Activated naive CD8-positive, alpha-beta T cell treated with anti-CD3 and anti-CD28 coated beads, Interleukin-2, amount 10 ng/mL, durations not matched to agents 7 days and 5 days (primary cell): ENCODE measurements at places on chromosomes 7 and 10. TPM values are rescaled to one million over a fixed set of nuclear protein-coding genes. Genes with fewer than 3 reads are reported as not detected.

DNA sequence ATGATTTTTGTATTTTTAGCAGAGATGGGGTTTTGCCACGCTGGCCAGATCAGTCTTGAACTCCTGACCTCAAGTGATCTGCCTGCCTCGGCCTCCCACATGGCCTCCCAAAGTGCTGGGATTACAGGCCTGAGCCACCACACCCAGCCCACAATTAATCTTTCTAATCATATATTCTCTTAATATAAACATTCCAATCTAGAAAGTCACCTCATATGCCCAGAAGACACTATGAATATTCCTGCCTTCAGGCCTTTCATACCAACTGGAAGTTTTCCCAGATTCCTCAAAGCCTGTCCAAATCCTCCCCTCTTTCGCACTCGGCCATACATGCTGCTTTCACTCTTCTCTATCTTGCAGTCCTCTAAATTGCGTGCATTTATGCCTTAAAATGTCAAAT is 32.6 kb downstream of the PDZD8 start:
- no peak for DNase-seq

Gene RHOBTB1
- not detected for total RNA-seq

Gene INA
- not detected for total RNA-seq

DNA sequence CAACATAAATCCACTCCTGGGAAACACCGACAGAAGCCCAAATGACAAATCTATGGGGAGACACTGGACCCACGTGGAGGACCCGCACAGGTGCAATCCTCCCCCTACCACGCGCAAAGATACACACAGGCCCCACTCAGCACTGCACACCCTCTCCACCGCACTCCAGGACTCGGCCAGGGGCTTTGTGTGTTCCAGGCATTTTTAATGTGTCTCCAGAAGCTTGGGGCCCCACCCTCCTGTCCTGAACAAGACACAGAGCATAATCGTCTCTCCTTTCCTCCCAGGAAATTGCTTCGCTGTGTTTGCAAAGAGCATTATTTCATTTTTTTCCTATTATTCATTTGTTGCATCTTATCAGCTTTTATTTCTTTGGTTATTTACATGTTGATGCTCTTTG is 82.8 kb downstream of the GLI3 start:
- DNase-seq = no peak

DNA sequence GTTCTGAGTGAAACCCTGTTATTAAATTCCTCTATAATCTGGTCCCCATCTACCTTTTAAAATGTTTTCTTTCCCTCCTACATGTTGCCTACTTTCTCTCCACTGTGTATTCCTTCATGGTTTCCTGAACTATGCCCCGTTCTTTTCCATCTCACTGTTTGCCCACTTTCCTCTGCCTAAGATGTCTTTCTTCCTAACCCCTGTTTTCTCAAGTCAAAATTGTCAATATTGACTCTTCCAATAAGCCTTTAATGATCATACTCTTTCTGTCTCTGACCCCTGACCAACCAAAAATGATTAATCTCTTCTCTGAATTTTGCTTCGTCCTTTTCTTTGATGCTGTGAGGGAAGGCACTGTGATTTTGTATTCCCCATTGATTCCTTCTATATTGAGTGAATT is 30.6 kb upstream of the OIT3 start:
- no peak for DNase-seq

Gene SDK1
- 0.20 TPM for total RNA-seq

Gene EMX2
- total RNA-seq = not detected

- no peak for DNase-seq
Measured at GRCh38 chr10:1950803-1951495, 213.6 kb upstream of the ADARB2 start.

DNA sequence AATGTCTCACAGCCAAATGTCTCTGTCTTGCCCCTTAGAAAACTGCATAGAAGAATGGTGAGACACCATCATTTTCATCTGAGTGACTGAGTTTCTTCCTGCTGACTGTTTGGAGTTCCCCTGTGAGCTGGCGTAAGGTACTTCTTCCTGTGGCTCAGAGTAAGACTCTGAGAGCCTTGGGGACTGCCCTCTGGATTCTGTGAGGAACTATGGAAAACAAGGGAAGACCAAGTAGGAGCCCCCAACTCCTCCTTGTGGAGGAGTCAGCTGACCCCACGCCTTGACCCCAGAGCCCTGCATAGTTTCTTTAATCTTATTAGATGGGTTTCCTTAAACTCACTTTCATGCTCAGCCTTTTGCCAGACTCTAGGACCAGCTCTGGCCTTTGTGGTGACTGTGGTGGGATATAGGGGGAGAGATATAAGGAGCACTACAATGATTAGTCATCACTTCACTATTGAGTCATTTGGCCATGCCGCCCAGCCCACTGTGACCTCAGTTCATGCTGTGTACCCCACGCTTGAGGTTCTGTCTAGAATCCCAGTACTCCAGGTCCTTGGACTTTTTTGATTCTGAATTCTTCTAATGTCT is 51.8 kb upstream of the FAM133B start:
- DNase-seq = peak; percentile 51

Gene C10orf105
- 0.30 TPM for total RNA-seq

Gene MAT1A
- not detected for total RNA-seq

Gene MCM10
- total RNA-seq = 40.2 TPM

DNA sequence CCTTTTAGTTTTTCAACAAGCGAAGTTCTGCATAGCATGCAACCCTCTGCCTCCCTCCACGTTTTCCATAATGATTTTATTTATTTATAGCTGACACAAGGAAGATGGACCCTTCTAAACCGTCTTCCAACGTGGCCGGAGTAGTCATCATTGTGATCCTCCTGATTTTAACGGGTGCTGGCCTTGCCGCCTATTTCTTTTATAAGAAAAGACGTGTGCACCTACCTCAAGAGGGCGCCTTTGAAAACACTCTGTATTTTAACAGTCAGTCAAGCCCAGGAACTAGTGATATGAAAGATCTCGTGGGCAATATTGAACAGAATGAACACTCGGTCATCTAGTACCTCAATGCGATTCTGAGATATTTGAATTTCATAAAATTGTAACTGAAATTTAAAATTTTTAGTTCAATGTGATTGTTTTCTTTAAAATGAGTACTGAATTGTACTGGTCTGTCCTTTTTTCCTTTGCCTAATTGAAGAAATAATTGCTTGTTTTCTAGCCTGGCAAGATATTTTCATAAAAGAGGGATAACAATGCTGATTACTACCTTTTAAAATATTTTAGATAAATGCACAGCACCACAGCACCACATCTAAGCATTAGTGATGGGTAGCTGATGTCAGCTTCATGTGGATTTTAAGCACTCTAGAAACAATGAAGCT is 41.5 kb upstream of the SLC39A12 start:
- no peak for DNase-seq

DNA sequence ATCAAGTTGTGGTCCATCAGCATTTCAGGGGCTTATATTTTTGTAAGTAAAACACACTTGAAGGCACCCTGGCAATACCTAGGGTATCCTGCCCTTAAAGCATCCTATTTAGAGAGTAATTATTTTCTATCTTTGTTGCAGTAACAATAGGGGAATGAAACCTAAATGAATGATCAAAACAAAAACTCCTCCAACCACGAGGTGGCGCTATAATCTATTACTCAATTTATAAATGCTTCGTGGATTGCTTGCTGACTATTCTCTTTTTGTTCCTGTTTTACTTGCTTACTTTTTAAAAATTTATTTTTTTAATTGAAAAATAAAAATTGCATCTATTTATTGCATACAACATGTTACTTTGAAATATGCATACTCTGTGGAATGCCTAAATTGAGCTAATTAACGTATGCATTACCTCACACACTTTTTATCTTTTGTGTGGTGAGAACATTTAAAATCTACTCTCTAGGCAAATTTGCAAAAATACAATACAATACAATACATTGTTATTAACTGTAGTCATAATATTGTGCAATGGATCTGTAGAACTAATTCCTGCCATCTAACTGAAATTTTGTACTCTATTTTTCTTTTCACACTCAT is 147.7 kb upstream of the BMPER start:
- DNase-seq = no peak

GRCh38 chr10:54120806-54121205 is 680.2 kb downstream of the PCDH15 start:
- no peak for DNase-seq

Gene SPOCK2
- 370 TPM for total RNA-seq

DNA sequence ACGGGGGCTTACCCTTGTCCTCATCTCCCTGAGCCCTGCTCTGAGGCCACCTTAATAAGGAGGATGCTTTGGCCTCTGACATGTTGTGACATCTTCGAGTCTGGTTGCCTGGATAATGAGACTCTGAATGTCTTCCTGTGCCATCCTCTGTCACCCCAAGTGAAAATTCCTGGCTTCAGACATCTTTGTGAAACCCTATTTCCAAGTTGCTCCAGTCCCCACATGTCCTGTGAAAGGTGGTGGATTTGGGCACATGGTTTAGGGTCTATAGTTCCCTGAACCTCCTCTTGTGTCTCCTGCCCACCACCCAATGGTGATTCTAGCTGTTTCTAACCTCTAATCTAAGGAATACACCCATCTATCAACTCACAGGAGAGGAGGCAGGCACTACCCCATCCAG is 223.1 kb upstream of the GLI3 start:
- DNase-seq = no peak

- no peak for DNase-seq
Measured at GRCh38 chr7:8057566-8057965, 89.0 kb downstream of the GLCCI1 start.

DNA sequence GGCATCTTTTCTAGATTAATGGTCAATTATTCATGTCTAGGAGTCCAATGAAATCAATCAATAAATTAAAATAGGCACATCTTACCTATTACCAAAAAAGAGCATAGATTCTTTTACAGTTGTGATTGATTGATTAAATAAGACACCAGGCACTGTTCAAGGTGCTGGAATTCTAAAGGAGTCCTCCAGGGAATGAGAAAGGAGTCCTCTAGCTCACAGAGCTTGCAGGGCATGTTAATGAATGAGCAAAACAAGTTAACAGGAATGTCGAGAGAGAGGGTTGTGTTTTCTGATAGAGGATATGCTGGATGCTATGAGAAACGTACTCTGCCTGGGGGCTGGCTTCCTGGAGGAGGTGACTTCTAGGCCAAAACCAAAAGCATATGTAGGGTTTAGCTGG is 191.4 kb downstream of the BMPER start:
- no peak for DNase-seq
